ENCODE measurements at places on chromosomes 5 and 9.

DNA sequence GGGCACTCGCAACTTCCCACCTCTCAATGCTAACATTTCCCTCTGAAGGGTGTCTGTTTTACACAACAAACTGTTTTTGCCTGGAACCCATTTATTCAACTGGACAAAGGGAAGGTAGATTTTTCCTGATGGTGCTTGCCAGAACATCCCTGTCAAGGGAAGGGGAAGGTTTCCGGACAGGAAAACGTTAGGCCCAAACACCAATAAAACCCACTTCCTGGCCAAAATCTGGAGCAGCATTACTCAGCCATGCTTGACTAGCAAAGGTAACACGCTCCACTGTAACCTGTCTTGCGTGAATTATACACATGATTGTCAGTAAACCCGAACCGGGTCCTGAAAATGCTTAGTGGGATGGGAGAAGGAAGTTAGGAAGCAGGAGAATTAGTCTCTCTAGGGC, 90.2 kb downstream of the SAXO1 start:
- DNase-seq: no peak

GRCh38 chr5:143319437-143320227, 83.9 kb downstream of the NR3C1 start:
- no peak for DNase-seq

- DNase-seq: no peak
Observed at GRCh38 chr5:136222580-136223235, 29.7 kb upstream of the SMIM32 start.

GRCh38 chr9:88803546-88804253, 187.6 kb upstream of the S1PR3 start:
- no peak for DNase-seq

GRCh38 chr5:142507531-142508372, 178.1 kb downstream of the FGF1 start:
- DNase-seq: no peak

- DNase-seq: no peak
Observed at GRCh38 chr5:140142856-140143255, 17.1 kb downstream of the IGIP start.

GRCh38 chr9:89037891-89038290, 46.6 kb downstream of the S1PR3 start:
- DNase-seq: no peak

DNA sequence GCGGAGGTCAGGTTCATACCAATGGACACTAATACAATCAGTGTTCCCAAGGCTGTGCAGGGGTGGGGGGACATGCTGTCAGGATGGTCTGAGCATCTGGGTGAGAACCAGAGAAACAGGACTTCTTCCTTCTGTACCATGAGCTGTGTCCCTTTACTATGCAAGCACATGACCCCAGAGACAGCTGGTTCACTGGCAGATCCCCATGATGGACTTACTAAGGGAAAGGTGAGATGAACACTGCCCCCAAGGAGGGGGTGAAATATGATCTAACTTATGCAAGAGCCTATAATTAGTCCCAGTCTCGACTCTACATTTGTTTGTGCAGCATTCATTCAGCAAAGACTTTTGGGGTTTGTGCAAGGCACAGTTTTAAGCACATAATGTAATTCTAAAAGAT, 91.4 kb downstream of the LIFR start:
- DNase-seq: peak; percentile 6

GRCh38 chr5:172683264-172683644, 42.2 kb downstream of the NEURL1B start:
- no peak for DNase-seq

DNA sequence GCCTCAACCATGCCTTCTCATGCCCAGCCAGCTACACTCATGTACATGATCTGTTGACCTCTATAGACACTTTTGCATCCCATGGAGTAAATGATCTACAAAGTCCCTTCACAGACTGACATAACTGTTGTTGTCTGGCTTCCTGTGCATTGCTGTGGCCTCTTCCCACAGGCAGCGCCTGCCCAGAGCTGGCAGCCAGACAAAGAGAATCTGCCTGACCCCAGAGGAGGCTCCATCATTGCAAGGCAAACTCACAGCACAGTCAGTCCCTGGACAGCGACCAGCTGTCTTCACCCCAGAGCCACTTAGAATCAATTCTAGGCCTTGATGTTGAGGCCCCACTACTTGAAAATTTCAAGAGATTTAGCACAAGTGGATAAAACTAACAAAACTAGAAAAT, 65.5 kb downstream of the INSYN2B start:
- no peak for DNase-seq

DNA sequence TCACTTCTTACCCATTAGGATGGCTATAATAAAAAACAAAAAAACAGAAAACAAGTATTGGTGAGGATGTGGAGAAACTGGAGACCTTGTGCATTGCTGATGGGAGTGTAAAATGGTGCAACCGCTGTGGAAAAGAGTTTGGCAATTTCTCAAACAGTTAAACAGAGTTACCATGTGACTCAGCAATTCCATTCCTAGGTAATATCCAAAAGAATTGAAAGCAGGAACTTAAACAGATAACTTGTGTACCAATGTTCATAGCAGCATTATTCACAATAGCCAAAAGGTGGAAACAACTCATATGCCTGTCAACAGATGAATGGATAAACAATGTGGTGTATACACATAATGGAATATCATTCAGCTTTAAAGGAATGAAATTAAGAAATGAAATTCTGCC, 28.9 kb downstream of the DCP2 start:
- no peak for DNase-seq

GRCh38 chr5:54146390-54146789, 164.0 kb downstream of the ARL15 start:
- DNase-seq: no peak

DNA sequence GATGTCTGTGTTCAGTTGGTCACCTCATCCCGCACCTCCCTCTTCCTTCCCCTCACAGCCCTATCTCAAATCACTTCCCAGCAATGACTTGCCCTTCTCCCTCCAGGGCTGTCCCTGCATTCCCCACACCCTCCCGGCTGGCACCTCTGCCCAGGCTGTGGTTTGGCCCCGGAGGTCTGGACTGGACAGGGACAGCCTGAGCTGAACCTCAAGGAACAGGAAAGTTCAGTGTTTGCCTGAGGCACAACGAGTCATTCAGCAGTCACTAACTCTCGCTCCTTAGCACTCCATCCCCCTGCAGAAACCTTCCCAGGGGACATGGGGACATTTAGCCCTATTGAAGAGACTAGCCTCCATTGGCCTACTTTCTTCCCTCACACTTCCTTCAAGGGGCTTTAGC, 58.3 kb upstream of the MAP3K1 start:
- DNase-seq: no peak

GRCh38 chr5:95107138-95107537, 177.8 kb downstream of the MCTP1 start:
- DNase-seq: no peak

GRCh38 chr5:158701406-158702177, 398.1 kb downstream of the EBF1 start:
- no peak for DNase-seq

GRCh38 chr9:87372356-87372851, 125.3 kb upstream of the DAPK1 start:
- no peak for DNase-seq

DNA sequence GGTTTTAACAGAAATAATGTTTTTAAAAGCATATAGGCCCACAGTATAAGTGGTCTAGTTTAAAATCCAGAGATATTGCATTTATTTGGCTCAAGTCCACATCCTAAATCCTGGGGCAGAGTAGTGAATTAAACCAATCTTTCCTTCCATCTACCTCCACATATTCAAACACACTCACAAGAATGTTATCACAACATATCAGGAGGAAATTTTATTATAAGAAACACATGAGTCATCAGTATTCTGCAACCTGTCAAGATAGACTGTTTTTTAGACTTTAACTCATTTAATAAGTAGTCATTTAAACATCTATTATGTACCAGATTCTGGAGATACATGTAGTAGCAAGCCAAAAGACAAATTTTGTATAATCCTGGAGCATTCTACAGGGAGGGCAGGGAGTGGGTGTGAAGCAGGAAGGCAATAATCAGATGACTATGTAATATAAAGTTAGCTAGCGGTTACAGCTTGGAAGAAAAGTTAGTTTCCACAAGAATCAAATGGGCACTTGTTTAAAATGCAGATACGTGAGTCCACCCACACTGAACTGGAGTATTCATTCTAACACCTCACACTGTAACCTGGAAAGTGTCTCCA, 187.3 kb upstream of the PIK3R1 start:
- no peak for DNase-seq

DNA sequence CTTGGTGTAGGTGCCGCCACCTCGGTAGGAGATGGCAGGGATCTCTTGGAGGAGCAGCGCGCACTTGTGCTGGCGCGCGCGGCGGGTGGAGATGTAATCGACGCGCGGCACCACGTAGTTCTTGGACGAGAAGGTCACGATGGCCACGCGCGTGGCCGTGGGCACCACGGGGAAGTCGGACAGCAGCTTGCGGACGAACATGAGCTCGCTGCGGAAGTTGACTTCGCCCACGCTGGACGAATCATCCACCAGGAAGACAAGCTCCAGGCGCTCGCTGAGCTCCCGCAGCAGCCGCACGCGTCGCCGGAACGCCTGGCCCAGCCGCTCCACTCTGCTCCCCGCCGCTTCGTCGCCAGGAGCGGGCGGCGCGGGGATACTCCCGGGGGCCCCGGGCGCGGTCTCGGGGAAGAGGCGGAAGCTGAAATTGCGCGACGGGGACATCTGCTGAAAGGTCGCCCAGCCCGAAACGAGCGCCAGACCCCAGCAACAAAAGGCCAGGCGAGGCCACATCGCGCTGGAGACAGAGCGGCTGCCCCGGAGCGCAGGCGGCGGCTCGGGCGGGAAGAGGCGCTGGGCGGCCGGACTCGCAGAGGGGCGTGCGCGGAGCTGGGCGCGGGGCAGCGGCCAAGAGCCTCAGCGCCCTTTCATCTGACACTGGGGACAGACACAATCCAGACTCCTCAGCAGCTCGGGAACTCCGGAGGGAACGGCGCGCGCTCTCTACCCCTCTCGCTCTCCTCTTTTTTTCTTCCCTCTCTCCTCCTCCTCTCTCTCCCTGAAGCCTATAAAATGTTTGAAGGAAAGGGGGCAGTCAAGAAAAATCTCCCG, at the start of gene SVEP1:
Gene SVEP1, minus strand, starts transcription at position 708 of the 828 bp plus-strand sequence. Its CDS starts 198 bp downstream, at position 510.
- DNase-seq: no peak

DNA sequence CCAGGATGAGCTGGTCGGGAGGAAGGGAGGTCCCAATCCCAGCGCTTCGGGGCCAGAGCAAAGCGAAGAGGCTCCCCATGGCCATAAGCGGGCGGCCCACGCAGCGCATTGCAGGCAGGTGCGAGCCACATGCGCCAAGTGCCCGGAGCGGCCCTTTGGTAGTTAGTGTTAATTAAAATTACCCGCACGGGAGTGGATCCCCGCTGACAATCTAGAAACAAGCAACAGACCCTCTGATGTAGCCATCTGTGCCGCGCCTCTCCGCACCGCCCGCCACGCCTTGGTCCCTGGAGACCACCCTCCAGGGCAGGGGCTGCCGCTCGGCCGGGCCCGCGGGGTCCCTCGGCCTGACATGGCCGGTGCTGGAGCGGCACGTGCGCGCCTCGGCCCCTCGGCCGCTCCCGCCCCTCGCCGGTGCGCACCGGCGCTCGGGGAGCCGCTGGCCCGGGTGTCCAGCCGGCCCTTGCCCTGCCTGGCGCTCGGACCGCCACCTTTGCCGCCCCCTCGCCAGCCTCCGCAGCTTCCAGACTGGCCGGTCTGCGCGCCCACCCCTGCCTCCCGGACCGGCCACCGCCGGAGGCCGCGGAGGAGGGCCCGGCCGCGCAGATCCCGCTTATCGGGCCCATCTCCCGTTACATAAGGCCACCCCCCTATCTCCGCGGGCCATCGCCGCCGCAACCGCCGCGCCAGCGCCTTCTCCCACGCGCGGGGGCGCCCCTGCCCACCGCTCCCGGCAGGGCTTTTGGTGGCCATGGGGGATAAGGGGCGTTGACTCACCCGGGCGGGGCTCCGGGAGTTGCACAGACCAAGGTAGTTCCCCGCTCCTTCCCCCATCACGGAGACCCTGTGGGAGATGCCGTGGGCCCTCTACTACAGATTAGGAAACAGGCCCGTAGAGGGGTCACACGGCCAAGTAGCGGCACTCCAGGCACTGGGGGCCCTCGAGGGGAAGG, 1.9 kb upstream of the IL13 start:
- DNase-seq: no peak

- DNase-seq: no peak
Observed at GRCh38 chr9:125694478-125694877, 12.5 kb downstream of the MAPKAP1 start.

GRCh38 chr5:74309050-74309449, 331.5 kb downstream of the ENC1 start:
- no peak for DNase-seq

DNA sequence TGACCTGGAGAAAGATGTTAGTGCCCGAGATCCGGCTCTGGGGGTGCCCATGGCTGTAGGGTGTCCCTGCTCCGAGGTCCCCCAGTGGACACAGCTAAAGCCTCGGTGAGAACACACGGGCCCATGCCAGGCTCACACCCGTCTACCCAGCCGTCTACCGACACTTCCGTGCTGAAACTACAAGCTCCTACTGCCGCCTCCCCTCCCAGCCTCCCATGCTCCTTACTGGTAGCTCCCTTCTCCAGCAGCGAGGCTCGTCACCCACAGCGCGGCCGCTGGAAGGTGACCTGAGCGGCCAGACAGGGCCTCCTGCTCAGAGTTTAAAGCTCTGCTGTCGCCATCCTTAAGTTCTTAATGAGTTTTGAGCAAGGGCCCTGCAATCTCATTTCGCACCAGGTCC, 33.2 kb upstream of the CLPTM1L start:
- DNase-seq: no peak

DNA sequence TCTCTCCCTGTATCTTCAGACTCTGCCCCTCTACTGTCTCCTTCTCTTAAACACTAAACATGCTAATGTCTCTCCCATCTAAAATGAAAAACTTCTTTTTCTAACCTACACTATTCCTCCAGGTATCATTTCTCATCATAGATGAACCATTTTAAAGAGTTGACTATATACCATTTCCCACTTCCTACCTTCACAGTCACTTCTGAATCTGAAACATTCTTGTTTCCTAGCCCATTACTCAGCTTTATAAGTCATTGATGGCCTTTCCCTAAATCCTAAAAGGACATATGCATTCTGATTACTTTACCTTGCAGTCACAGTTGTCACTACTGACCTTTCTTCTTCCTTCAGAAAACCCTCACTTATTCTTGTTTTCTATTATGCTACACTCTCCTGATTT, 118.2 kb downstream of the SSBP2 start:
- DNase-seq: no peak

DNA sequence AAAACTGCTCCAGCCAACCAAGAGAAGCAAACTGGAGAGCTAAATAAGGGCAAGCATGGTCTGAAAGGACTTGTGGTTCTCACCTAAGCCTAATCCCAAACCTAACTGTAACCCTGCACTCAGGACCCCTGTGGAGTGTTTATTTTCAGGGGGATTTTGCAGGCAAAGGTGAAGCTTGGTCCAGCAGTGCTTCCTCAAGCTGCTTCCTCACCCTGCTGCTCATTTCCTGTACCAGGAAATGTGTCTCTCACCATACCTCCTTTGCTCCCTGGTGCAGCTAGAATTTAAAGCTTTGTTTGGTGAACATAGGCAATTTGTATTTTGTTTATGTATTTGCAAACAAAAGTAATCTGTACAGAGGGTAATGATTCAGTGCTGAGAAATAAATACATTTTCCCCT, 50.2 kb downstream of the CARTPT start:
- DNase-seq: no peak
